ENCODE measurements at places on chromosomes 7 and 10.

- no peak for DNase-seq
These were observed 359.0 kb downstream of the ADRA2A start for GRCh38 chr10:111435871-111436270.

DNA sequence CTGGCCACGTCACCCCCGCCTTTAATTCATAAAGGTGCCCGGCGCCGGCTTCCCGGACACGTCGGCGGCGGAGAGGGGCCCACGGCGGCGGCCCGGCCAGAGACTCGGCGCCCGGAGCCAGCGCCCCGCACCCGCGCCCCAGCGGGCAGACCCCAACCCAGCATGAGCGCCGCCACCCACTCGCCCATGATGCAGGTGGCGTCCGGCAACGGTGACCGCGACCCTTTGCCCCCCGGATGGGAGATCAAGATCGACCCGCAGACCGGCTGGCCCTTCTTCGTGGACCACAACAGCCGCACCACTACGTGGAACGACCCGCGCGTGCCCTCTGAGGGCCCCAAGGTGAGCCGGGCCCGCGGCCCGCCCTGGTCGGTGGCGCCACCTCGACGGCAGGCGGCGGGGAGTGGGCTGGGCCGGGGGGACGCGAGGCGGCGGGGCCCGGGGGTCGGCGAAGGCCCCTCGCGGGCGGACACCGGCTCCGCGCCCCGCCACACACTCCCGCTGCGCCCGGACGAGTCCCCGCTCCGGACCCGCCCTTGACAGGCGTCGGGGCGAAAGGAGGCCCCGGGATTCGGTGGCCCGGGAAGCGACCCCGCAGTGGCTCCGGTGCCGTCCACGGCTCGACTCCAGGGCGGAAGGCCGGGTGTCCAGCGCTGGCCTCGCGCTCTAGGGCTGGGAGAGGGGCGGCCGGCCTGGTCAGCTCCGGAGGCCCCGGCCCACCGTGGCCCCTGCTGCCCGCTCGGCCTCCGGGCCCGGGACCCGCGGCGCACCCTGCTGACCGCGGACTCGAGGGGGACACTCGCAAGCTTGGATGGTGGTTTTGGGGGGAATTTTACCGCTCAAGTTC is 557 bp downstream of the BAG3 start:
- DNase-seq, result no peak

- no peak for DNase-seq
These were observed 16.1 kb downstream of the GPR146 start for GRCh38 chr7:1060315-1061072.

- no peak for DNase-seq
These were observed 107.9 kb downstream of the KAT6B start for GRCh38 chr10:74934100-74934812.

DNA sequence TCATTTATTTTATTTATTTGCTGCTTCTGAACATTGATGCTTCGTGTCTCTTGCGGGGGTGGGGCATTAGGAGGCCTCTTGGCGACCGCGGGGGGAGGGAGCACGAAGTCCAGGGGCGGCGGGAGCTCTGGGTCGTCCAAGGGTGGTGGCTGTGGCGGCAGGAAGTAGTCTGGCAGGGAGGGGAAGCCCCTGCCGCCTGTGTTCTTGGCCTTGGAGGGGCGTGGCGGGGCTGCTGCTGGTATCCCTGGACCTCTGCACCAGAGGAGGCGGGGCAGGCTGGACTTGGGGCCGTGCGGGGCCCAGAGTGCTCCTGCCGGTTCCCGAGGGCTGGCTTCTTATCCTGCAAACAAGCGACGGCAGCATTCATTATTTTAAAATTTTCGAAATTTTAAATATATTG is 70.5 kb upstream of the ABI1 start:
- DNase-seq, result no peak

DNA sequence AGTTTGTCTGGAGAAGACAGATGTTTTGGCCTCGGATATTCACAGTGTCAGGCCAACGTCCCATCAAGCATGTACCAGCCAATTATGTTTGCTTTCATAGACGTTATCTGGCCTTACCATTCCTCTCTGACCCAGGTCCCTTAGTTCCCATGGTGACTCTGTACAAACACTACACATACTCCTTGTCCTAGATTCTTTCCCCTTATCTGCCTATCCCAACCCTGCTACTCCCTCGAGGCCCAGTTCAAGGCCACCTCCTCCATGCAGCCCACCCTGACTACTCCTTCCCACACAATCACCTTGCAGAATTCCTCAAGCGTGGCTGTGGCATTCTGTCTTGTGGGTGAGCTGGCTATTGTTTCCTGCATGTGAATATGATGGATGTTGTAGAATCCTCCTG is 155.2 kb downstream of the PRKAG2 start:
- no peak for DNase-seq

DNA sequence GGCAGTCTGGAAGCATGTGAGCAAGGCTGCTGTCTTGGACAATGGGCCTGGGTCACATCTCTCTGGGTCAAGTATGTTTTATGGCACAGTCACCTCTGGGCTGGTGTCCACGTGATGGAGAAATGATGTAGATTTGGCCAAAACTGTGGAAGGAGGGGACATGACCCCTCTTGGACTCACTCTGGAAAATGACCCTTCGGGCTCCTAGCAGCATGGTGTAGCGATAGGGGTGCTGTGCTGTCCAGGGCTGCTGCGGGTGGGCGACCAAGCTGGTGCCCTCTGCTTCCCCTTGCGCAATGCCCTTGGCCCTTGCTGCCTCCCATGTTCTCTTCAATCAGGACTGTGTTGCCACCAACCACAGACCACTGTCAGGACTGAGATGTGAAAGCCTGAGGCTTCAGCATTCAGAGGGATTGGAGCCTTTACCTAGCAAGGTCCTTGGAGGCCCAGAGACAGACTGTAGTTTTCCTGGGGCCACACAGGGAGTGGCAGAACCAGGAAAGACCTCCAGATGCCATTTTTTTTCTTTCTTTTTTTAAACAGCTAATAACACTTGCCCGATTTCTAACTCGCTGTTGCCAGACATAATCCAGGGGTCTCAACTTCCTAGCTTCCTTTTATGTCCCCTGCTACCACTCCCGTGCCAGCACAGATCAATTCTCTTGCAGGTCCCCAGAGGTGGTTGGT is 6.1 kb downstream of the CYP26A1 start:
- no peak for DNase-seq

DNA sequence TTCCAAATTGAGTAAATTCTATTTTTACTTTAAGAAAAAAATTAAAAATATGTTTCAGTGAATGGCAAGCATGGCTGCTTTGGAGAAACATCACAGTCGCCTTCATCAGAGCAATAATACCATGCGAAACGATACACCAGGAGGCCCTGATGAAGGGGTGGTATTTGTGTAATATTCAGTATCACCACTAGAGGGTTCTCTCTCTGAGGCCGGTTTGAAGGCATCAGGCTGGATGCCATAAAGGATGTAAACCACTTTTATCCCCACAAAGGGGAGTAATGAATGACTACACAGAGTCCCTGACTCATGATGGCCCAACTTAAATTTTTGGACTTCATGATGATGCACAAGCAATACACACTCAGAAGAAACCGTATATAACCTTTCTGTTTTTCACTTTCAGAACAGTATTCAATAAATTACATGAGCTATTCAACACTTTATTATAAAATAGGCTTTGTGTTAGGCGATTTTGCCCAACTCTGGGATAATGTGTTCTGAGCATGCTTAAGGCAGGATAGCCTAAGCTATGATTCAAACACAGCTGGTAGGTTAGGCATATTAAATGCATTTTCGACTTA is 95.5 kb downstream of the PPP1R17 start:
- no peak for DNase-seq

DNA sequence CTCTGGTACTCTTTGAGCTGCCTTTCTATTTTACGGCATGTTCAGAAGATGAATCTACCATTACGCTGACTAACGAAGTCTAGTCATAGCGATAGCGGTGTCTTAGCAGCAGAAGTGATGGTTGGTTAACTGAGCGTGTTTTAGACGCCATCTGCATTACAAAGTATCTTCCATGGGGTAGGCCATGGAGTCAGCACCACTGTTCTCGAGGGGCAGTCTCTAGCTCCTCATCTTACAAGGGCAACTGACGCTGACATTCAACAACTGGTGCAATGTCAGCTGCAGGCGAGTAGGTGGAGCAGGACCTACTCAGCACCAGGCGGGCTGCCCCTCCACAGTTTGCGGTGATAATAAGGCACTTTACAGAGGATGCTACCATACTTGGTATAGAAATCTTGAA is 88.7 kb downstream of the ADARB2 start:
- no peak for DNase-seq

DNA sequence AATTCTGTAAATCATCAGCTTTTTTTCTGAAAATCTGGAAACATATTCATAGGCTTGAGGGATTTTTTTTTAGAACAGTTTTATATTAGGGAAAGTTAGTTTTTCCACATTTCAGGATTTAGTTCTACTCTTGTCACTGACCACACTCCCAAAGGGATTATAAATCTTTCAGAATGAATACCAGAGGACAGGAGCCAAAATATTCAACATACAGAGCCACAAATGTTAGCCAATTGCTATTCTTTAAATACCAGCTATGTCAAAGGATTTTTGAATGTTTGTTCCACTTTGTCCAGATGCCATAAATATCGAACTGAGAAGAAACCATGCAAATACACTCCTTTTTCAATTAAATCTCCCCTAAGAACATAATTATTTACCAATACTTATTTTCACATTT is 50.7 kb downstream of the ODAD2 start:
- no peak for DNase-seq

DNA sequence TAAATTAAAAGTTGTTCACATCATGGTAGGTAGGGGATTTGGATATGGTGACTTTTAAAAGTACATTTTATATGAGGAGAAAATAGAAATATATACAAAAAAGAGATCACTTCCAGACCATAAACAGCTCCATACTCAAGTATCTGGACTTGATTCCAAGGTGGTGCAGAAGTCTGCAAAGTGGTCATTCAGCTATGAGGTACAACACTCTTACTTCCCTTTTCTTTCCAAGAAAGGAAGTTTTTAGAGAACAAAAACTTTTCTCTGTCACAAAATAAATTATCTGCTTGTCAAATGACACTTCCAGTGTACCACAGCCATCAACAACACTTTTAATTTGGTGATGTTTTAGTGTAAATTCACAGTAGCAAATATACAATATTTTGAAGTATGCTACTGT is 1013.5 kb downstream of the GATA3 start:
- DNase-seq, result no peak

DNA sequence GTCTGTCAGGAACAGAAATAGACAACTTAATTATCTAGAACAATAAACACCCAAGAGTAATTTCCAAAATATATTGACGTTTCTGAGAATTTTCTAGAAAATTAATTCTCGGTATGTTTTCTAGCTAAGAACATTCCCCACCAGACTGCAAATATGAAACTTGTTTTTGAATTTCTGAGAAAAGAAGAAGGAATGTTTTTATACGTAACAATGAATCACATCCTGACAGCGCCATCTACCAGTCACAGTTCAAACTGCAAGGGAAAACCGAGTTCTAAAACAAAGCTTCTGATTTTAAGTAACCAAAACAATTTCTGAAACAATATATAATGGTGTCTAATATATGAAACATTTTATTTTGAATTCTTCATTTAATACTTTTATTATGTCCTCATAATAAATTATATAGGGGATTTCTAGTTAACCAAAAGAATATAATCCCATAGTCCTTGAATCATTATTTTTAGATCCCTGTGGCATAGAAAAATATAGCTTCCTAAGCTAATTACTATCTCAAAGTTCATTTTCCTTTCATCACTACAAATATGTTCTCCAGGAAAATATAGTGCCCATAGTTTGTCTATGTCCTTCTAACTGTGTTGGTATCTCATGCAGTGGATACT is 34.5 kb upstream of the MEOX2 start:
- DNase-seq, result no peak

- no peak for DNase-seq
These were observed 76.5 kb downstream of the JAZF1 start for GRCh38 chr7:28104041-28104541.

DNA sequence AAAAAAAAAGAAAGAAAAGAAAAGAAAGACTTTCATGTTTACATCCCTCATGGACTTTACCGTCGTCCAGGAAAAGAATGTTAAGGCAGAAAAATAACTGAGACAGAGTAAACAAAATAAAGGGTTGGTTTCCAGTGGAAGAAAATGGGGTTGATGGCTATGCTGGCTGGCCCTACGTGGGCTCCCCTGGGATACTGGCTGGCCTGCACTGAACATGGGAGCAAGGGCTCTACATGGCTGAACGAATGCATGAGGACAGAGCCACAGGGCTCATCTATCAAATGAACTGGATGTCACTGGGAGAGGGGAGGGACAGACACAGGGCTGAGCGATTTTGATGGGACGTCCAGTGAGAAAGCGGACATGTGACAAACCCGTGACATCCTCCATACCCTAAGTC is 2.5 kb upstream of the UCMA start:
- no peak for DNase-seq

GRCh38 chr7:74388880-74389415 is 64.8 kb upstream of the GTF2IRD1 start:
- no peak for DNase-seq

DNA sequence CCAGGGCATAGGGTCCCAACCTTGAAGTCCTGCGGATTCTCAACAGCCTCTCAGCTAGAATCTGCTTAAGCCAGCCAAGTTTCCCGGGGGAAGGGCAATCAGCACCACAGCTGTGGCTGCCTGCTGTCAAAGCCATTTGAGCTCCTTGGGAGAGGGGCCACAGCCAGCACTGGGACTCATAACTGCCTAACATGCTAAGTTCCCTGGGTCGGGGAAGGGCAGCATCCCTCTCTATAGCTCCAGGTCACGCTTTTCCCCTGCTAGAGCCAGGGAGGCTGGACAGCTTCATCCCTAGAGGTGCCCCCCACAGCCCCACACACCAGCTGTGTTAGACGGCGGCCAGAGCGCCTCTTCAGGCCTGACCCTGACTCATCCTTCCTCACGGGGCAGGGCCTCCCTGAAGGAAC is 49.6 kb upstream of the PDE1C start:
- DNase-seq, result no peak

- no peak for DNase-seq
These were observed 169.9 kb upstream of the ADO start for GRCh38 chr10:62634576-62634975.

DNA sequence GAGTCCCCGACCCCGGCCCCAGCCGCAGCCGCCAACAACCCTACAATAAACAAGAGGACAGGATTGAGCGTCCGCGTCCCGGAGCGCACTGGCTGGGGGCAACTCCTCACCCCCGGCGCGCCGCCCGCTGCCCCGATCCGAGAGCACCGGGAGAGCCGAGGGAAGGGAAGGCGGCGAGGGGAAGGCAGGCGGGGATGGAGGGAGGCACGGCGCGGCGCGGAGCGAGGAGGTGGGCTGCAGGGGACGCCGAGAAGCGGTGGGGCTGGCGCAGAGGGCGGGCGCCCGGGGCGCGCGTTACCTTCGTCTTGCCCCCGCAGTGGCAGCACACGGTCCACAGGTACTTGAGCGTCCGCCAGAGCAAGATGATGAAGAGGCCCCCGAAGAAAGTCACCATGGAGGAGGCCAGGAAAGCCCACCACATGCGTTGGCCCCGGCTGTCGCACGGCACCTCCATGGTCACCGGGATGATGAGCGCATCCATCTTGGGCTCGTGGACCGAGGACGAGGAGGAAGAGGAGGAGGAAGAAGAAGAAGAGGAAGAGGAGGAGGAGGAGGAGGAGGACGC is 559 bp downstream of the KCNMA1 start:
- DNase-seq, result no peak
